Activated CD8-positive, alpha-beta memory T cell treated with anti-CD3 and anti-CD28 coated beads, Interleukin-2, amount 10 ng/mL, durations not matched to agents 7 days and 5 days (primary cell): ENCODE measurements at places on chromosomes 5 and 9. TPM values are rescaled to one million over a fixed set of nuclear protein-coding genes. Genes with fewer than 3 reads are reported as not detected.

DNA sequence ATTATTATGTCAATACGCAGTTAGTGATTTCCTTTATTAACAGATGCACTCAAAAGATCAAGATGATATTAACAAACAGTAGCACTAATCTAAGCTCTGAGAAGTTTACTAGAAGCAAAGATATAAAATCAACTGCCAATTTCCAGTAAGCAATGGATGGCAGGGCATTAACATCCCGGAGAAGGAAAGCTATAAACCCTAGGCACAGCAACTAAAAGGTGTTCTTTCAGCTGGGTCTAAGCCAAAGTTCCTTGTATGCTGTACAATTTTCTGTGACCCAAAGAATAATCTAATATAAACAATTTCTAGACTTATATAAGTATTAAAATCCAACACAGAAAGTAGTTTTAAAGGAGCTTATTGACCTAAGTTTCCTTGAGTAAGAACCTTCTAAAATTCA is 39.4 kb downstream of the PJA2 start:
- no peak for DNase-seq
- H3K36me3 ChIP-seq = peaks cover 51% of the 10 kb centered on the region
- no peak overlapping the region for H3K4me3 ChIP-seq
- H3K4me1 ChIP-seq = no peaks in the 10 kb centered on the region
- no peak overlapping the region for H3K27ac ChIP-seq

SLC22A4 gene
- total RNA-seq = 0.32 TPM

- H3K27me3 ChIP-seq = no peaks in the 10 kb centered on the region
- DNase-seq = no peak
- H3K36me3 ChIP-seq = peaks cover 14% of the 10 kb centered on the region
- H3K27ac ChIP-seq = no peak overlapping the region
- no peak overlapping the region for H3K4me3 ChIP-seq
Measured at GRCh38 chr5:69416180-69416579, 1.3 kb downstream of the MARVELD2 start.

SLC38A9 gene
- total RNA-seq = 26.6 TPM

GRCh38 chr5:107868650-107869409 is 198.1 kb upstream of the EFNA5 start:
- H3K36me3 ChIP-seq = no peaks in the 10 kb centered on the region
- H3K4me1 ChIP-seq = no peaks in the 10 kb centered on the region
- no peak for DNase-seq

- H3K36me3 ChIP-seq = no peaks in the 10 kb centered on the region
- H3K4me1 ChIP-seq = no peaks in the 10 kb centered on the region
- H3K4me3 ChIP-seq = no peak overlapping the region
- no peak overlapping the region for H3K27ac ChIP-seq
Measured at GRCh38 chr9:16294133-16294770, 576.2 kb downstream of the BNC2 start.

- no peak overlapping the region for H3K27ac ChIP-seq
- H3K4me1 ChIP-seq = no peaks in the 10 kb centered on the region
- H3K4me3 ChIP-seq = no peak overlapping the region
- no peaks in the 10 kb centered on the region for H3K36me3 ChIP-seq
Measured at GRCh38 chr9:123401879-123402513, 46.0 kb downstream of the CRB2 start.

DNA sequence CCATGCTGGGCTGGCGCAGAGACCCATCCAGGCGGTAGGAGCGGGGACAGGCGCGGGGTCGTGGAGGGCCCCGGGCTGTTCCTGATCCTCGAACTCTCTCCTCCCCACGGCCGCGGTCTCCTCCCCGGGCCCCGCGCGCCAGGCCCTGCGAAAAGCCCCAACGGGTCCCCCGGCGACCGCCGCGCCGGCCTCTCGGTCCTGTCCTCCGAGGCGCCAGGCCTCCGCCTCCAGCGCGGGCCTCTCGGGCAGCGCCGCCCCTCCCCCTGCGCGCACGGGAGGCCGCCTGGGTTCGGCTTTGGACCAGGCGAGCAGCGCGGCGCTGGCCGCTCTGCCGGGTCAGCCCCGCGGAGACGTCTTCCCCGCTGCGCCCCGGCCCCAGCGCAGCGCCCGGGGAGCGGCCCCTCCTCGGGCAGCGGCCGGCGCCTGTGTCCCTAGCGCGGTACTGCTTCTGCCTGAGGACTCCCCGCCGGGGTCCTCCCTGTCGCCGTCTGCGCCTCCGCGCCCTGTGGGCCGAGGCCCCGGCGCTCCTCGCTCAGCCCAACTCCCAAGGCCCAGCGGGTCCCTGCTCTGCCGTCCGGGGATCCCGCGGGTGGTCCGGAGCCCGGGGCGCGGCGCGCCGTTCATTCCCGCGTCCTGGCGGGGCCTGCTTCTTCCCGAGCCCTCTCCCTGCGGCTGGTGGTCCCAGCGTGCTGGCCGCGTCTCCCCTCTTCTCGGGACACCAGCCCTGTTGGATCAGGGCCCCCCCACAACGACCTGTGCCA is 13.4 kb downstream of the COL23A1 start:
- H3K4me1 ChIP-seq = no peaks in the 10 kb centered on the region
- no peak overlapping the region for H3K4me3 ChIP-seq
- no peak for DNase-seq

GLRA1 gene
- total RNA-seq = not detected

RNF180 gene
- total RNA-seq = not detected

DNA sequence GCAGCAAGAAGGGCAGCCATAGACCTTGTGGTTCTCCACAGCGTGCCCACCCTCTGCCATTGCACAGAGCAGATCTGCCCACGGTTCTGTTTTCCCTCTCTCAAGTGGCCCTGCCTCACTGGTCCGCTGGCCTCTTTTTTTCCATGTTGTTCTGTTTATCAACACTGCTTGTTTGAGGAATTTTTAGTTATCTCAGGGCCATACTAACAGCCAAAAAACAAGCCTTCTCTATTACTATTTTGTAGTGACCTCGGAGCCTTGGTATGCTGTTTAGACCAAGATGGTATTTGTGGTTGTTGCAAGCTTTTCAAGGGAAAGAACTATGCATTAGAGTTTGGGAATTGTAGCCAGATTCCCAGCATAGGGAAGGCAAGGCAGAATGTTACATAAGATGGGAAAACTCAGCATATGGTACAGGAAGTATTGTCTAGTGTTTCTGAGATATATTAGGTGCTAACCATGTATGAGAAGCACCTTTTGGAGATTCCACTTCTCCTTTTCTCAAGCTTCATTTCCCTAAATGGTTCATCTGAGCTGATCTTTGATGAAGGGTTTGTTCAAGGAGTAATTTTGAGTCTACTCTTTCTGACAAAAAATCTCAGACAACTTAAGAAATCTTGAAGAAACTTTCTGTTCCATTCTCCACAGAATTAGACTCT is 54.3 kb downstream of the NUP214 start:
- DNase-seq = no peak
- peaks cover 14% of the 10 kb centered on the region for H3K4me1 ChIP-seq
- no peaks in the 10 kb centered on the region for H3K27me3 ChIP-seq
- H3K27ac ChIP-seq = no peak overlapping the region
- H3K36me3 ChIP-seq = peaks cover 42% of the 10 kb centered on the region

DNA sequence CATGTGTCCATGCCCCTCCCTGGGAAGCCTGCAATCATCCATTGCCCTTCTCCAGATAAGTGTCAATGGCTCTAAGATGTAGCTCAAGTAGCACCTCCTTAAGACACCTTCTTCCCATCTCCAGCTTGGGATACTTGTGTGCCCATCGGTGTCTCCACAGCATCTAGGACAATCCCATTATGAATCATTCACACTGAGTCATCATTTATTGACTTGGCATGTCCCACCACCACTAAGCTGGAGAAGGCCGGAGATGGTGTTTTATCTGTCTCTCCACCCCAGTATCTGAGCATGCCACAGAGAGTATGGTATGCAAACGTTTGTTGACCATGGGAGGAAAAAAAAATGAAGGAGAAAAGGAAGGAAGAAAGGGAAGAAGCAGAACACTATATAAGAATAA is 342.2 kb downstream of the TRIM32 start:
- H3K4me1 ChIP-seq = no peaks in the 10 kb centered on the region
- no peak overlapping the region for H3K4me3 ChIP-seq
- no peak overlapping the region for H3K27ac ChIP-seq
- H3K27me3 ChIP-seq = no peaks in the 10 kb centered on the region
- no peaks in the 10 kb centered on the region for H3K36me3 ChIP-seq
- DNase-seq = no peak

GRCh38 chr5:150073677-150074076 is 12.7 kb downstream of the CSF1R start:
- no peaks in the 10 kb centered on the region for H3K36me3 ChIP-seq
- H3K27ac ChIP-seq = no peak overlapping the region
- H3K4me1 ChIP-seq = peaks cover 1% of the 10 kb centered on the region
- DNase-seq = no peak
- no peak overlapping the region for H3K4me3 ChIP-seq
- peaks cover 11% of the 10 kb centered on the region for H3K27me3 ChIP-seq

NUDCD2 gene
- total RNA-seq = 42.7 TPM
